RWPE2 (cell line): ENCODE measurements at places on chromosomes 3 and 15.

DNA sequence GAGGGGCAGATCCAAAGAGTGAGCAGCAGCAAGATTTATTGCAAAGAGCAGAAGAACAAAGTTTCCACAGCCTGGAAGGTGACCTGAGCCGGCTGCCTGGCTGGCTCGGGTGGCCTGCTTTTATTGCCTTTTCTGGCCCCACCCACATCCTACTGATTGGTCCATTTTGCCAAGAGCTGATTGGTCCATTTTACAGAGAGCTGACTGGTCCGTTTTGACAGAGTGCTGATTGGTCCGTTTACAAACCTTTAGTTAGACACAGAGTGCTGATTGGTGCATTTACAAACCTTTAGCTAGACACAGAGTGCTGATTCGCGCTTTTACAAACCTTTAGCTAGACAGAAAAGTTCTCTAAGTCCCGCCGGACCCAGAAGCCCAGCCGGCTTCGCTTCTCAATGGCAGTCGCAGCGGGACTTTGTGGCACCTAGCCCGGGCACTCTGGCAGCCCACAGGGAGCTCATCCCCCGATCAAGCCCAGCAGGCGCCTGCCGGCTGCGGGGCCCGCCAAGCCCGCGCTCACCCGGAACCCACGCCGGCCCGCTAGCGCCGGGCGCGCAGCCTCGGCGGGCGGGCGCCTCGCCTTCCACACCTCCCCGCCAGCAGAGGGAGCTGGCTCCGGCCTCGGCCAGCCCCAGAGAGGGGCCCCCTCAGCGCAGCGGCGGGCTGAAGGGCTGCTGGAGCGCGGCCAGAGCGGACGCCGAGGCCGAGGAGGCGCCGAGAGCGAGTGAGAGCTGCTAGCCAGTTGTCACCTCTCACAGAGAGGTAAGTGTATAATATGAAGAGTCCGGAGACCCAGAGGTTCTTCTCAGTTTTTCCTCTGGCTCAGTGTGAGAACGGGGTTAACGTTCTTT is 339.2 kb downstream of the CHL1 start:
- DNase-seq: no peak

GRCh38 chr3:99627062-99627826 is 11.2 kb upstream of the COL8A1 start:
- no peak for DNase-seq

- no peak for DNase-seq
Observed at GRCh38 chr3:32283304-32283703, 44.8 kb downstream of the CMTM8 start.

DNA sequence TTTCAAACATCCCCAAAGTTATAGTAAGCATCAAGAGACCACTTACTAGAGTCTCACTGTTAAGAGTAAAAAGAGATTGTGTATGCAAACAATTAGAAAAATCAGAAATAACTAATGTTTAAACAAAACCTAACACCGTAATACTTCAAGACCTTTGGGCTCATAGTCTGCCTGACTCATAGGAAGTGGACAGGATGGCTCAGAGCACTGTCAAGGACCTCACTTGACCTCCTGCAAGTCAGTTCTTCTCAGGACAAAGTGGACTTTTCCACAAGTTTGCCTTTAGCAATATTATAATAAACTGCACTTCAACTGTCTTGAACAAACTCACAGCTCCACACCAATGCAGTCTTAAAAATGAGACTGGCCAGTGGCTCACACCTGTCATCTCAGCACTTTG is 34.8 kb downstream of the IL12A start:
- DNase-seq: no peak

- no peak for DNase-seq
Observed at GRCh38 chr3:102200126-102200525, 234.7 kb upstream of the ZPLD1 start.

- no peak for DNase-seq
Observed at GRCh38 chr3:106333911-106334618, 465.3 kb upstream of the CBLB start.

DNA sequence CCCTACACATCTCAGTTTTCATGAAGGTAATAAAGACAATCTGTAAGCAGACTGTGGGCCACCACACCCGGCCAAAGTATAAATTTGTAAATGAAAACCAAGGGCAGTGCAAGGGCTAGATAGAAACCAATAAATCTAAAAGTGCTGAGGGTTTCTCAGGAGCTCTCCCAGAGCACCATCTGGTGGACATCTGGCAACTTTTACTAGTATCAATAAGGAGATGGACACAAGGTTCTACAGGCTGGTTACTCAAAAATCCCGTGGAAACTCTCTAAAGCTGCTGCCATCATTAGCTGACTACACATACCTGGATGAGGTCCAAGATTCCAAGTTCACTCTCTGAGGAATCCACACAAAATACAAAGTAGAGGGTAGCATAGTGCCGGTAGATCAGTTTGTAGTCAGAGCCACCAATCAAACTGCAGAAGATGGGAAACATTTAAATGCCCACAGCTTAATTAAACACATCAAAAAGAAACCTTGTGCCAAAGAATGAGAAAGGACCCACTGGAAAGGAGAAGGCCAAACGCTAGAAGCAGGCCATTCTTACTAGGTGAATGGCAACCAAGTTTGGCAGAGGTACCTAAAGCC is 5.5 kb downstream of the AP3S2 start:
- no peak for DNase-seq

DNA sequence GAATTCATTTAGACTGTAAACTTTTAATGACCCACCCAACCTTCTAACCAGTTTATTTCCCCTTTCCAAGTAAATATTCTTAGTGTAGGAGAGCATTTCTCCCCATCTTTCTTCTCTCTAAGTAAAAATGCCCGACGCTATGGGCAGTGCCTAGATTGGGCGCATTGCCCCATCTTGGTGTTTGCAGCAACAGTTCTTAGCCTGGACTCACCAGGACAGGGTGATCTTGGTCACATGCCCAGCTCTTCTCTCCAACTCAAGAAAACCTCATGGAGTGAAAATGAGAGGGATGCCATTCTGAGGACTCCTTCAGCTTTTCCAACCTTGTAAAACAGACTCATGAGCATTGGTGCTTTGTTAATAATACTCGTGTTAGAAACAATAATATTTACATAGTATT is 76.7 kb downstream of the GHSR start:
- DNase-seq: no peak

DNA sequence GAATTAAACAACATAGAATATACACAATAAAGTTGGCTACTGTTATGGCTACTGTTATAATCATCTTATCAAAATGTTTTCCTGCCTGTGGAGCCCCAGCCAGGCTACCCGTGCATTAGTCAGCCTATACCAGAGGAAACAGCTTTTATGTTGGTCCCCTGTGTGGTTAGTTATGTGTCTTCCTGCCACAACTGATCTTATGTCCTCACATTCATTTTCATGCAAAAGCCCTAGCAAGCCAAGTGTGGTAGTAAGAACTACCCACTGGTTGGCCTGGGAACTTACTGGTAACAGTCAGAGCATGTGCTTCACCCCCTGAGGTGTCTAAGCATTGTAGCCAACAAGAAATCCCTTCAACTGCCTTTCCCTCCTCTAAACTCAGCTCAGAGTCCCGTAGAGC is 21.8 kb downstream of the MGLL start:
- no peak for DNase-seq

- DNase-seq: no peak
Observed at GRCh38 chr15:63818629-63819028, 15.1 kb downstream of the HERC1 start.
